ENCODE measurements at places on chromosomes 11 and 22. TPM values are rescaled to one million over a fixed set of nuclear protein-coding genes. Genes with fewer than 3 reads are reported as not detected.

DUSP8 gene
- polyA plus RNA-seq, result 18.7 TPM

WNT7B gene
- 0.12 TPM for polyA plus RNA-seq

MMP13 gene
- polyA plus RNA-seq, result not detected

TBX10 gene
- not detected for polyA plus RNA-seq

RRP7A gene
- 30.3 TPM for polyA plus RNA-seq

KRTAP5-4 gene
- polyA plus RNA-seq, result not detected

THY1 gene
- polyA plus RNA-seq, result 155 TPM

NCR3LG1 gene
- polyA plus RNA-seq, result 0.23 TPM

RIC3 gene
- 0.20 TPM for polyA plus RNA-seq

ANO9 gene
- 0.28 TPM for polyA plus RNA-seq

OR10A2 gene
- not detected for polyA plus RNA-seq

TMEM258 gene
- 159 TPM for polyA plus RNA-seq

TRMT112 gene
- 203 TPM for polyA plus RNA-seq

CHRNA10 gene
- 4.6 TPM for polyA plus RNA-seq

CNGA4 gene
- polyA plus RNA-seq, result 0.17 TPM

MS4A7 gene
- polyA plus RNA-seq, result 9.6 TPM

MFRP gene
- polyA plus RNA-seq, result not detected

NOL12 gene
- 12.8 TPM for polyA plus RNA-seq

ISX gene
- polyA plus RNA-seq, result not detected

PRR5L gene
- 7.2 TPM for polyA plus RNA-seq

GLYAT gene
- not detected for polyA plus RNA-seq

MYEOV gene
- 0.35 TPM for polyA plus RNA-seq

MMP12 gene
- polyA plus RNA-seq, result not detected

CYB5R2 gene
- 7.9 TPM for polyA plus RNA-seq

Measured in muscle of back (tissue), 13 donors.